ENCODE measurements at places on chromosomes 13 and 19.

- no peak for DNase-seq
These were observed 8.6 kb downstream of the NLRP13 start for GRCh38 chr19:55923556-55923955.

DNA sequence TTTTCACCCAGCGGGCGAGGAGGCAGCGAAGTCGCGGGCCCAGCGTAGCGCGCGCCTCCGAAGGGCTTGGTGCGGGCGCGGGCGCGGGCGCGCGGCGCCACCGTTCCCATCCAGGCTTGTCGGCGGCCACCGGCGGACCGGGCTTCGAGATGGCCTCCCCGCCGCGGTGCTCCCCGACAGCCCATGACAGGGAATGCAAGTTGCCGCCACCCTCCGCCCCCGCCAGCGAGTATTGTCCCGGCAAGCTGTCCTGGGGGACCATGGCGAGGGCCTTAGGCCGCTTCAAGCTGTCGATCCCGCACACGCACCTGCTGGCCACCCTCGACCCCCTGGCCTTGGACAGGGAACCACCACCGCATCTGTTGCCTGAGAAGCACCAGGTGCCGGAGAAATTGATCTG, at the start of gene WDR88:
Gene WDR88, plus strand, starts transcription at position 94 of the 400 bp plus-strand sequence. Its CDS starts 56 bp downstream, at position 150.
- no peak for DNase-seq

DNA sequence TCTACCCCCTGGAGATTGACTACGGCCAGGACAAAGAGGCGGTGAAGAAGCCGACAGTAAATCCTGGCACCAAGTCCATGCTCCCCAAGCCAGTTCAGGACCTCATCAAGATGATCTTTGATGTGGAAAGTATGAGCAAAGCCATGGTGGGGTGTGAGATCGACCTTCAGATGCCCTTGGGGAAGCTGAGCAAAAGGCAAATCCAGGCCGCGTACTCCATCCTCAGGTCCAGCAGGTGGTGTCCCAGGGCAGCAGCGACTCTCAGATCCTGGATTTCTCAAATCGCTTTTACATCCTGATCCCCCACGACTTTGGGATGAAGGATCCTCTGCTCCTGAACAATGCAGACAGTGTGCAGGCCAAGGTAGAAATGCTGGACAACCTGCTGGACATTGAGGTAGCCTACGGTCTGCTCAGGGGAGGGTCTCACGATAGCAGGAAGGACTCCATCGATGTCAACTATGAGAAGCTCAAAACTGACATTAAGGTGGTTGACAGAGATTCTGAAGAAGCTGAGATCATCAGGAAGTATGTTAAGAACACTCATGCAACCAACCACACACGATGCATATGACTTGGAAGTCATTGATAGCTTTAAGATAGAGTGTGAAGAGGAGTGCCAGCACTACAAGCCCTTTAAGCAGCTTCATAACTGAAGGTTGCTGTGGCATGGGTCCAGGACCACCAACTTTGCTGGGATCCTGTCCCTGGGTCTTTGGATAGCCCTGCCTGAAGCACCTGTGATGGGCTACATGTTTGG, 24.0 kb upstream of the ANKRD10 start:
- DNase-seq: no peak

DNA sequence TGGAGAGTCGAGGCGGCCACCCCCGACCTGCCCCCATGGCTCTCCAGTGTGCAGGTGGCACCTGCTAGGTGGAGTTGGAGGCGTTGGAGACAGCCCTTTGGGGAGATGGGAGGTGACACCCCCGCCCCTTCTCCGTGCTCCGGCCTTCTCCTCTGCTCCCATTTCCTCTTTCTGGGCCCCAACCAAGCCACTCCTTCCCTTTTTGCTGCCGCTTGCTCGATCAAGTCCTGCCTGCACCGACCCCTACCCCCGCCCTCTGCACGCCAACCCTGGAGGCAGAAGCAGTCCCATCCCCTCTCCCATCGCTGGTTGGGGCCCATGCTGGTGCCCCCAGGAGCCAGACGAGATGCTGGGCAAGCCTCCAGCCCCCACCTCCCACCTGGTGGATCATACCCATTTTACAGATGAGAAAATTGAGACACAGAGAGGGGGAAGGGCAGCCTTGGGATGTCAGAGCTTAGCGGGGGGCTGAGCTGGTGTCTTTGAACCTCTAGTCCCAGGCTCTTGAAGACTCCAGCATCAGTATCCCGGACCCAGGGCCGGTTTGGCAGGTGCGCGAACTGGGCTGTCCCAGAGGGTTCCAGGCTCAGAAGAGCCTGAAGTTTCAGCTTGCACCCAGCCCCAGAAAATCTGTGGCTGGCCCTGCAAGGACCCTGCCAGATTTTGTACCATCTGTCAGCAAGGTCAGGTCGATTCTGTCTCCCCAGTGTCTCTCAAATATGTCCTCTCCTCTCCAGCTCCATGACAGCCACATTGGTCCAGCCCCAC, 10.3 kb downstream of the GNA15 start:
- DNase-seq: no peak

GRCh38 chr19:11339254-11340098, at the start of gene RAB3D:
Gene RAB3D (minus strand): TSS chr19:11339657. CDS start chr19:11337399, 2,258 bp downstream.
- DNase-seq: peak; percentile 95

- peak; percentile 41 for DNase-seq
These were observed 99.6 kb downstream of the MBNL2 start for GRCh38 chr13:97321616-97322321.

GRCh38 chr13:106291006-106291405, 244.5 kb downstream of the EFNB2 start:
- no peak for DNase-seq

DNA sequence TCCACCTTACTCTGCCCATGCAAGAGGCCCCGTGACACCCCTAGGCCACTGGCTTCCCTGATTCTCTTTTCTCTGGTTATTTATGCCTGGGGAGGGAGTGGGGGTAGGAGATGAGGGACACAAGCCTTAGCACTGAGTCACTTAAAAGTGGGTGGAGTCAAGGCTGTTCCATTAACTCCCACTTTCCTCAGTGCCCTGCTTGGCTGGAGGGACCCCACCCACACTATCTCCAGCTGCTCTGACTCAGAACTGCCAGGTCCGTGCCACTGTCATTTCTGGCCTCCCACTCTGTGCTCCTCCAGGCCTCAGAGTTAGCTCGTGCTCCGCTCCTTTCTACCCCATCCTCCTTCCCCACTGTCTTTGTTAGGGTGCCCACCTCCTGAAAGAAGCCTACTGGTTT, 113.4 kb upstream of the UQCRFS1 start:
- DNase-seq: no peak

GRCh38 chr19:56884441-56884840, 43.9 kb upstream of the PEG3 start:
- DNase-seq: no peak

GRCh38 chr19:55253842-55254624, 4.8 kb downstream of the PPP6R1 start:
- DNase-seq: no peak

- no peak for DNase-seq
These were observed 5.5 kb upstream of the PSPN start for GRCh38 chr19:6381030-6381750.

DNA sequence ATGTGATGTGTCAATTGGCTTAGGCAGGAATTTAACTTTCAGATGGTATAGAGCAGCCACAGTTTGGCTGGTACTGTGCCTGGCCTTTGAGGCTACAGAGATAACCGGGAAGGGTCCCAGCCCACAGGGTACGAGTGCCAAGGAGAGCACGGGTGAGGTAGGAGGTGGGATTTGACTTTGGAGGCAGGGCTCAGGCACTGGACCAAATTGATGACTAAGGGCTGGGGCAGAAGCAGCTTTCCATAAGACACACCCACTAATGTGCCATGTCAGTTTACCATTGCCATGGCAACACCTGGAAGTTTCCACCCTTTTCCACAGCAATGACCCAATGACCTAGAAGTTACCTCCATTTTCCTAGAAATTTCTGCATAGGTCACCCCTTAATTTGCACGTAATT, 466.2 kb downstream of the TSHZ3 start:
- no peak for DNase-seq

DNA sequence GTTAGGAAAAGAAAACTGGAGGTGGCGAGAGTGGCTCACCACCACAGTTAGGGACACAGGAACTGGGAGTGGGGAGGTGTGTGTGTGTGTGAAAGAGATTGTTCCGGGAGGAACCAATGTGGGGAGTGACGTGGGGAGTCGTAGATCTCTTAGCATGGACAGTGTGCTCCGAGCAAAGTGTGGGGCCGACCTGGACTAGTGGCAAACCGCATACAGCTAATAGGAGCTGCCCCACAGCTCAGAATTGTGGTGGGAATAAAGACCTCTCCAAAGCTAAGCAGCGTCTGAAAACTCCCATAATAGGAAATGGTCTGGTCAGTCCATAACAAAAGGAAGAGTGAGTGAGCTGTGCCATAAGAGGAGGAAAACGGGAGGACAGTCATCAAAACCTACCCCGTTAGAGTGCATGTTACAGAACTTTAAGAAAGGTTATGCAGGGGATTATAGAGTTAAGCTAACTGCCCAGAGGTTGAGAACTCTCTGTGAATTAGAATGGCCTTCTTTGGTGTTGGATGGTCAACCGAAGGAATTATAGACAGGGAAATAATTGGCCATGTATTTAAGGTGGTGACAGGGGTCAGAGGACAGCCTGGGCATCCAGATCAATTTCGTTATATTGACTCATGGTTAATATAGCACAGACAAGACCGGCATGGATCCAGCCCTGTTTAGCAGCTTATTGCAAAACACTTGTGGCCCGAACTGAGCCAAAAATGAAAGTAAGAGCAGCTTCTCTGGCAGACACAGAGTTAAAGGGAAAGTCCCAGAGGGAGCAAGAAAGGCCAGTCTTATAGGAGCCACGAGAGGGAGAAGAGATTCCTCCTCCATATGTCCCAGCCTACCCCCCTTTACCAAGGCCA, 8.9 kb upstream of the SLC15A1 start:
- DNase-seq: no peak

- DNase-seq: no peak
These were observed 8.0 kb upstream of the POU2F2 start for GRCh38 chr19:42140125-42140754.

DNA sequence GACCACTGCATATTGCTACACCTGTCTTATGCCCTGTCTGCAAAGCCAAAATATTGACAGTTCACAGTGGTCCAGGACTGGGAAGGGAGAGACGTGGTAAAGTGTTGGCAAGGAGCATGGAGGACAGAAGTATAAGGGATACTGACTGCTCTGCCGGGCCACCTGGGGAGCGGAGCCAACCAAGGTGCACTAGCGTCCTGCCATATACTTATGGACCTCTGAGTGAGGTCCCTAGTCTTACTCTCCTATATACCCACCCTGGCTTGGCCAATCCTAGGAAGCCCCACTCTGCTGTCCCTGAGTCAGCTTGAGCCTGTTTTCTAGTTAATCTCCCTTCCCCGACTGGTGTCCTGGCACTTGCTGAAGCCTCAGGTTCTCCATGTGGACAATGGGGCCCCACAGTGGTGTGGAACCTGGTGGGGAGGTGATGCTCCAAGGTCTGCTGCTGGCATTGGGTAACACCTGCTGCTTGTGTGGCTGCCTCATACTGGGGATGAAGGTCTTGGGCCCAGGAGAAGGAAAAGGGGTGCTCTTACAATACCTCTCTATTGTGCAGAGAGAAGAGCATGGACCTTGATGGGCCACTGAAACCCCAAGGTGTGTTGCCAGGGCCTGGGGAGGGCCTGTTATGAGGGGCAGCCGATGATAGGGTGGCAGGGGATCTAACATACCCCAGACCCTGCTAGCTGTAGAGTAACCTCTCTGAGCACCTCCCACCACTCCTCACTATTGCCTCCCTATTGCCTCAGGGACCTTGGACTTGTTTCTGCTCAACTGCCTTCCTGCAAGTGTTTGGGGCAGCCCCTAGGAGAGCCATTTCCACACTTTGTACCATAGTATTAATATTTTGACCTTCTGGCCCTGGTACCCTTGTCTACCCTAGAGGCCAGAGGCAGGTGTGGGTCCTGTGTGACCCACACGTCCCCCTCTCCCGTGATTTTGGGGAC, 6.7 kb upstream of the TRIM28 start:
- no peak for DNase-seq

GRCh38 chr19:4589579-4590410, 30.3 kb upstream of the SEMA6B start:
- DNase-seq: no peak

GRCh38 chr19:56896095-56896494, 55.6 kb upstream of the PEG3 start:
- no peak for DNase-seq

DNA sequence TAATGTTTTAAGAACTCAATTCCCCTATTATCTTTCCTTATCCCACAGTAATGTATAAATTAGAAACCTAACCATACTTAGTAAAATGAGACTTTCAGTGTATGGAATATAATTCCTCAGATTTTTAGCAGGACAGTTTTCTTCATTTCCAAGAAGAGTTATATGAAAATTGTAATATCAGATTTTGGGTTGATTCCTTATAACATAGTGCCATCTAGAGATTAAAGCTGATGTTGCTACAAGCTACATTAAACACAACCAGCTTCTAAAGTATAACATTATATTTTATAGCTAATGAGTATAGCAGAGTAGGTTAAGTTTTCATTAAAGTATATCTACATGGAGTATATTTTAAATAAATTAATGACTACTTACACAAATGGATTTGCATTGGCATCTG, 99.7 kb upstream of the MIR17HG start:
- DNase-seq: no peak

DNA sequence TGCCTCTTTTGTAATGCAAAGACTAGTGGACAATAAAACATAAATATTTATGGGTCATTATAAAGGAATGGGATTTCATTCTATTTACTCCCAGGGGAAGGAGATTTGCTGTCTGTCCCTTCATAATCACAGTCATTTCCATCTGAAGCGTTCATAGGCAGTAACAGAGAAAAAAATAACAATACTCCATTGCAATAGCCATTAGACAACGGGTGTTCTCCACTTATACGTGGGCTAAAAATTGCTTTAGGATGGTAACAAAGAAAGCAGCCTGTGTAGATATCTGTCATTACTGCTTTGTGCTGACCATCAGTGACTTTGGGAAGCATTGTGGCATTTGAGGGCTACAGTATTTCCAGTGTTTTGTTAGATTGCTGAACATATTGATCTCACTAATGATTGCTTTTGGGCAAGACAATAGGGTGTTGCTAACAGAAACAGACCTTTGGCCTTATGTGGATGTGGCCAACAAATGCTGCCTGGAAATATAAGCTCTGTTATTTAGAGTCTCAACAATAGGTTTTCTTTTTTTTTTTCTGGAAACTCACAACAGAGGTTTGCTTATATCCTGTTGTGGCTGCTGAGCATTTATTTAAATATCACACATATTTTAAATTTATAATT, 355.2 kb downstream of the MTUS2 start:
- DNase-seq: no peak

GRCh38 chr13:48630291-48630690, 23.4 kb upstream of the CYSLTR2 start:
- no peak for DNase-seq

DNA sequence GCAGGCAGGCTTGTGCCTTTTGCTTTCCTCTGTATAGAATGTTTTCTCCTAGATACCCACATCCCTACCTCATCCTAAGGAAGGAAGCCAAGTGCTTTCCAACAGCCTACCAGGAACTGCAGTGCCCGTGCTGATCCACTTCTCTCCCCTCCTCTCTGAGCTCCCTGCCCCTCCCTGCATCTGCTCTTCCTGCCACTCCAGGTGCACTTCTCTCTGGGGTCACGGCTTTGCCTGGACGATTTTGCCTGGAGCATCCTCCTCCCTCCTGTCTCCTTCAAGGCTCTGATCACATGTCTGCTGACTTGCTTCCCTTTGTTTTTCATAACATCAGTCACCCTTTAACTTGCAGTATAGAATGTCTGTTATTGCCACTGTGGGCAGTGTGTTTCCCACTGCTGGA, 34.7 kb upstream of the IRS2 start:
- DNase-seq: no peak
